ENCODE measurements at places on chromosomes 3 and 15.

- no peak for DNase-seq
- H3K36me3 ChIP-seq = no peaks in the 10 kb centered on the region
- peaks cover 19% of the 10 kb centered on the region for H3K27me3 ChIP-seq
- H3K4me1 ChIP-seq = no peaks in the 10 kb centered on the region
Observed at GRCh38 chr3:156418428-156418827, 136.5 kb downstream of the SSR3 start.

DNA sequence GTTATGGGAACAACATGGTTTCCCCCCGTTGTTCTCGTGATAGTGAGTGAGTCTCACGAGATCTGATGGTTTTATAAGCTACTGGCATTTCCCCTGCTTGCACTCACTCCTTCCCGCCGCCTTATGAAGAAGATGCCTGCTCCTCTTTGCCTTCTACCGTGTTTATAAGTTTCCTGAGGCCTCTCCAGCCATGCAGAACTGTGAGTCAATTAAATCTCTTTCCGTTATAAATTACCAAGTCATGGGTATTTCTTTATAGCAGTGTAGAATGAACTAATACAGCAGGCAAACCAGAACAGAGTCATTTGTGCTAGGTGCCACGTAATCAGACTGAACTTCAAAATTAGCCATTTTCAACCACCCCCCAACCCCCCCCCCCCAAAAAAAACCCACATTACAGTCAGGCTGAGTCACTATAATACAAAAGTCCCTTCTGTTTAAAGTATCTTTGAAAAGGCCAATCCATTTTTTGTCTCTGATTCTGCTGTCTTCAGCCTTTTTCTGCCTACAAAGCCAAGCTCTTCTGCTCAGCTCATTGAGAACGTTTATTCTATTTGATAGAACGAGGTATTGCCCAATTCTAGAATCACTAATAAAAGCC, 4.1 kb downstream of the OR4F6 start:
- peaks cover 10% of the 10 kb centered on the region for H3K27me3 ChIP-seq
- no peak for DNase-seq
- no peaks in the 10 kb centered on the region for H3K36me3 ChIP-seq
- H3K27ac ChIP-seq = no peak overlapping the region
- no peak overlapping the region for H3K4me3 ChIP-seq

GRCh38 chr3:52503788-52504424, 8.8 kb downstream of the STAB1 start:
- DNase-seq = no peak
- H3K4me1 ChIP-seq = no peaks in the 10 kb centered on the region

DNA sequence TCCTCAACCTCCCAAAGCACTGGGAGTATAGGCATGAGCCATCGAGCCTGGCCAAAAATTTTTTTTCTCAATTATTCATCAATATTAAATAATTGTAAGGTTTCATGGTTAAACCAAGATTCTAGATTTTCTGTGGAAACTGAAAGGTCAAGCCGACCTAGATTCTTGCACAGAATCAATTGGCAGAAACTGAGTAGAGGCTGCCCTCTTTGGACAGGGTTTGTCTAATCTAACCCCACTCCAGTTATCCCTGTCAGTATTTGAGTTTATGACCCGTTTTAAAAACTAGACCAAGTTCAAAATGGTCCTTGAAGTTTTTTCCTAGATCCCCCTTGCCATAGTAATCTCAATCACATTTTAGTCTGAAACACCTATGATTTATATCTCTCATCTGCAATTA, 8.6 kb upstream of the ADAM10 start:
- H3K36me3 ChIP-seq = no peaks in the 10 kb centered on the region
- no peak overlapping the region for H3K27ac ChIP-seq
- no peak overlapping the region for H3K4me3 ChIP-seq
- H3K4me1 ChIP-seq = peaks cover 26% of the 10 kb centered on the region
- DNase-seq = no peak
- no peaks in the 10 kb centered on the region for H3K27me3 ChIP-seq
